ENCODE measurements at places on chromosomes 12 and 14. TPM values are rescaled to one million over a fixed set of nuclear protein-coding genes. Genes with fewer than 3 reads are reported as not detected.

Gene GALNT16
- total RNA-seq = 2.8 TPM

Gene ARID2
- 46.3 TPM for total RNA-seq

Gene TMEM52B
- not detected for total RNA-seq

Gene GPR68
- 5.4 TPM for total RNA-seq

Gene SALL2
- total RNA-seq = 38.4 TPM

Gene KRT75
- total RNA-seq = not detected

Gene RD3L
- total RNA-seq = not detected

Gene TSPAN8
- not detected for total RNA-seq

Gene KRT77
- total RNA-seq = not detected

Gene KIF21A
- 2.9 TPM for total RNA-seq

Gene RNASE1
- 31.6 TPM for total RNA-seq

Gene OTX2
- 12.0 TPM for total RNA-seq

Gene SDSL
- total RNA-seq = 1.3 TPM

Gene GYS2
- 0.08 TPM for total RNA-seq

Gene PRR4
- 3.7 TPM for total RNA-seq

Gene DAO
- 0.41 TPM for total RNA-seq

Gene MAP3K9
- total RNA-seq = 8.6 TPM

Gene LRRC43
- 0.31 TPM for total RNA-seq

Gene PALS1
- total RNA-seq = 19.9 TPM

Gene TAS2R7
- total RNA-seq = not detected

Gene IRF2BPL
- 8.6 TPM for total RNA-seq

Gene NRIP2
- 0.13 TPM for total RNA-seq

Gene RPL10L
- not detected for total RNA-seq

Gene NOS1
- 0.05 TPM for total RNA-seq

Gene CCNT1
- total RNA-seq = 46.1 TPM

Gene POTEM
- total RNA-seq = not detected

Gene TMEM179
- 0.54 TPM for total RNA-seq

Gene SDS
- not detected for total RNA-seq

Gene C12orf54
- total RNA-seq = not detected

Gene PRKAG1
- 24.0 TPM for total RNA-seq
